ENCODE measurements at places on chromosomes 4 and X.

- DNase-seq: no peak
- H3K27ac ChIP-seq: peak overlapping the region; percentile 82
- H3K36me3 ChIP-seq: no peaks in the 10 kb centered on the region
- H3K4me1 ChIP-seq: peaks cover 88% of the 10 kb centered on the region
- H3K4me3 ChIP-seq: no peak overlapping the region
Observed at GRCh38 chrX:154734061-154734781, 16.7 kb downstream of the GAB3 start.

DNA sequence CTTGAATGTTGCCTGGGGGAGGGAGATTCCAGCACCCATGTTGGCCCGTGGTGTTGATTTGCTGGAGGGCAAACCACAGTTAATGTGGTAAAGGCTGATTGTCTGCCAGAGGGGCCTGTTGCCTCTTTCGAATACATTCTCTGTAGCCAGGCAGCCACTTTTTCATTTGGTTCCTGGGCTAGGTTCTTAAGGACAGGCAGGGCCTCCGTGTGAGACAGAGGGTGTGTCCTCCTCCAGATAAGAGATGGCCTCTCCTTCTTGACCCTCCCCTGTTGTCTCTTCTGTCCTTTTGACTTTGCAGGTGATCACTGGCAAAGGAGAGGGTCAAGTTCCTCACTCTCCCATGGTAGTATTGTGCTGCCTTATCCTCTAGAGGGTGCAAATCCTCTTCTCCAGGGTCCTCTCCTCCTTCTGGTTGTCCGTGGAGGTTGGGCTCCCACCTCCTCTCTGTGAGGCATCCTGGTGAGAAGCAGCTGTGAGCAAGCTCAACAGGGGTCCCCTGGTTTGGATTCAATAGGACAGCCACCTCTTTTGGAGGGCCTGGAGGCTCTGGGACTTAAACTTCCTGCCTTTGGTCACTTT lies 44.9 kb downstream of the ZNF182 start:
- no peak for DNase-seq
- H3K4me1 ChIP-seq: no peaks in the 10 kb centered on the region
- H3K27ac ChIP-seq: no peak overlapping the region
- no peaks in the 10 kb centered on the region for H3K36me3 ChIP-seq

DNA sequence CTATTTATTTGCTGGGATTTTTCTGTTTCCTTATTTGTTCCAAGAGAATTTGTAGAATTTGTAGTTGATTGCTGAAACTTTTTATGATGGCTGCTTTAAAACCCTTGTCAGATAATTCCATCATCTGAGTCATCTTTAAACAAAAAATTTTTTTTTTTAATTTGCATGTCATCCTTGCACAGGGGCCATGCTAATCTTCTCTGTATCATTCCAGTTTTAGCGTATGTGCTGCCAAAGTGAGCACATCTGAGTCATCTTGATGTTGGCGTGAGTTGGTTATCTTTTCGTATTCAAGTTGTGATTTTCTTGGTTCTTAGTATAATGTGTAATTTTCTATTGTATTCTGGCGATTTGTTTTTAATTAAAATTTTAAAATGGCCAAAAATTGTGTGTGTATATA lies 18.7 kb upstream of the ZNF157 start:
- no peaks in the 10 kb centered on the region for H3K4me1 ChIP-seq
- no peak overlapping the region for H3K27ac ChIP-seq
- no peak overlapping the region for H3K4me3 ChIP-seq
- H3K27me3 ChIP-seq: no peaks in the 10 kb centered on the region
- no peaks in the 10 kb centered on the region for H3K36me3 ChIP-seq

GRCh38 chr4:74623041-74623440 lies 171.3 kb downstream of the BTC start:
- H3K4me3 ChIP-seq: no peak overlapping the region
- H3K27ac ChIP-seq: no peak overlapping the region

- H3K4me1 ChIP-seq: no peaks in the 10 kb centered on the region
- DNase-seq: no peak
- no peak overlapping the region for H3K4me3 ChIP-seq
- H3K36me3 ChIP-seq: no peaks in the 10 kb centered on the region
- no peak overlapping the region for H3K27ac ChIP-seq
Observed at GRCh38 chrX:135697601-135698000, 15.8 kb upstream of the CT45A1 start.

DNA sequence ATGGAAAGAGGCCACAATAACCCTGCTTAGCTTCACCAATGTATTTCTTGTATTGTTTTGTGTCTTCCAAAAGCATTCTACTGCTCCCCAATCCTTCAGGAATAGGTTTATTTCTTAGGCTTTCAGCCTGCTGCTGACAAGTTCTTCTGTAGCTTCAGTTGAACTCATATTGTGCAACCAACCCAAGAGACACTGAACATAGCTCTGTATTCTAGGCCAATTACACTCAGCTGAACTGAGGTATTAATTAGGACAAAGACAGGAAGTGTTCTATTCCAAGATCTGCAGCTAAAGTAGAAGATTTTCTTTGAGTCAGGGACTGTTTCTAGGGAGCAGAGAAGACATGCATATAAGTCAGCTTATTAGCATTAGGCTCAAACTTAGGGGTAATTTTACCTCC lies 151.8 kb downstream of the LHFPL1 start:
- no peaks in the 10 kb centered on the region for H3K4me1 ChIP-seq
- H3K4me3 ChIP-seq: no peak overlapping the region
- H3K27me3 ChIP-seq: no peaks in the 10 kb centered on the region
- no peak overlapping the region for H3K27ac ChIP-seq

DNA sequence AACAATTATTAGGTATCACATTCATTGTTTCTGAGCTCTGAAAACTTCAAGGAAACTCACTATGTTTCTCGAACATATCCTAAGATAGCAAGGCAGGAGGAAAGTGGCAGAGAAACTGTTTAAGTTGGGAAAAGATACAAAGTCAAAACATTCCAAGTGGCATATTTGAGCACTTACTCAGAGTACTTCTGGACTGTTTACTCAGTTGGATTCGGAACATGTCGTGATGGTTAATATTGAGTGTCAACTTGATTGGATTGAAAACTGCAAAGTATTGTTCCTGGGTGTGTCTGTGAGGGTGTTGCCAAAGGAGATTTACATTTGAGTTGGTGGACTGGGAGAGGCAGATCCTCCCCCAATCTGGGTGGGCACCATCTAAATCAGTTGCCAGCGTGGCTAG lies 298.3 kb downstream of the IL1RAPL2 start:
- H3K27ac ChIP-seq: no peak overlapping the region
- H3K4me1 ChIP-seq: no peaks in the 10 kb centered on the region
- no peak overlapping the region for H3K4me3 ChIP-seq
- no peaks in the 10 kb centered on the region for H3K36me3 ChIP-seq
- no peak for DNase-seq
- H3K27me3 ChIP-seq: no peaks in the 10 kb centered on the region

DNA sequence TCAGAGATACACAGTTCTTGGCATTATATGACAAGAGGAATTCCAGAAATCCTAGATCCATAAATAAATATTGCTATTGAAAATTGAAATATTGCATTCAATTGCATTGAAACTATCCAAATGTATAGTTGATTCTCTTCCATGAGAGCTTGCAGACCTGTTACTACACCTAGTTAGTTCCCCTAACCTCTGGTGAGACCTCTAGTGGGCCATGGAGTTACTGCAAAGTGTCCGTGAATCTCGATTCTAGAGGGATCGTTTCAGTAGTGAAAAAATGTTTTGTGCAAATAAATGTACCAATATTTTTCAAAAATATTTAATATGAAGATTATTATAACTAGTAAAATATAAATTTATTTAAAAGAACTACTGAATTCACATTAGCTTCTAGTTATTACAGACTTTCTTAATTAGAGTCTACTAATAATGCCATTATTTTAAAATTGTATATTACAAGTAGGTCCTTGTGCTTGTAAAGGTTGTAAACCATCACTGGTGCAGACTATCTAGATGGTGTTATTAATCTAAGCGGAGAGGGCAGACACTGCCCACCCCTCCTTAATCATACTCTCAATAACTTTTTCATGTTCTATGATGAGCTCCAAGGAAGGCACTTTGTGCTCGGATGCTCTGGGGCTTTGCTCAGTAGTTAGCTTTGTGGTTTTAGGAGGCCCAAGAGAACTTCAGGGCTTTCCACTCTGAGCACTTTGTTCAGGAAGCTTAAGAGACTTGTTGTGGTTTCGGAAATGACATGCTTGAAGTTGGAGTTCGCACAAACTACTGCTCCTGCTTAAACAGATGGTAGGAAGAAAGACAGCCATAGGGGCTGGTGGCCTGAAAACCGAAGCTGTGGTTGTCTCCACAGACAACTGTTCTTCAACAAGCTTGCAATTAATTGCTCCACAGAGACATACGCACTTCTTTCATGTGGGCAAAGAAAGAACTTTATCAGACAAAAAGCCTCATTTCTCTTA lies 42.8 kb downstream of the IL21 start:
- H3K27ac ChIP-seq: no peak overlapping the region
- no peaks in the 10 kb centered on the region for H3K27me3 ChIP-seq
- no peak overlapping the region for H3K4me3 ChIP-seq
- no peaks in the 10 kb centered on the region for H3K36me3 ChIP-seq
- H3K4me1 ChIP-seq: no peaks in the 10 kb centered on the region

- no peak overlapping the region for H3K27ac ChIP-seq
- DNase-seq: no peak
- no peaks in the 10 kb centered on the region for H3K36me3 ChIP-seq
Observed at GRCh38 chr4:139986106-139986505, 167.9 kb downstream of the MAML3 start.

GRCh38 chr4:166282081-166282770 lies 409.2 kb downstream of the TLL1 start:
- no peaks in the 10 kb centered on the region for H3K36me3 ChIP-seq
- H3K4me3 ChIP-seq: no peak overlapping the region
- no peaks in the 10 kb centered on the region for H3K4me1 ChIP-seq
- DNase-seq: no peak
- no peaks in the 10 kb centered on the region for H3K27me3 ChIP-seq
- H3K27ac ChIP-seq: no peak overlapping the region

GRCh38 chr4:149409555-149409962 lies 406.1 kb downstream of the IQCM start:
- H3K4me1 ChIP-seq: no peaks in the 10 kb centered on the region
- DNase-seq: no peak
- no peaks in the 10 kb centered on the region for H3K27me3 ChIP-seq
- peak overlapping the region; percentile 53 for H3K27ac ChIP-seq
- H3K36me3 ChIP-seq: no peaks in the 10 kb centered on the region

DNA sequence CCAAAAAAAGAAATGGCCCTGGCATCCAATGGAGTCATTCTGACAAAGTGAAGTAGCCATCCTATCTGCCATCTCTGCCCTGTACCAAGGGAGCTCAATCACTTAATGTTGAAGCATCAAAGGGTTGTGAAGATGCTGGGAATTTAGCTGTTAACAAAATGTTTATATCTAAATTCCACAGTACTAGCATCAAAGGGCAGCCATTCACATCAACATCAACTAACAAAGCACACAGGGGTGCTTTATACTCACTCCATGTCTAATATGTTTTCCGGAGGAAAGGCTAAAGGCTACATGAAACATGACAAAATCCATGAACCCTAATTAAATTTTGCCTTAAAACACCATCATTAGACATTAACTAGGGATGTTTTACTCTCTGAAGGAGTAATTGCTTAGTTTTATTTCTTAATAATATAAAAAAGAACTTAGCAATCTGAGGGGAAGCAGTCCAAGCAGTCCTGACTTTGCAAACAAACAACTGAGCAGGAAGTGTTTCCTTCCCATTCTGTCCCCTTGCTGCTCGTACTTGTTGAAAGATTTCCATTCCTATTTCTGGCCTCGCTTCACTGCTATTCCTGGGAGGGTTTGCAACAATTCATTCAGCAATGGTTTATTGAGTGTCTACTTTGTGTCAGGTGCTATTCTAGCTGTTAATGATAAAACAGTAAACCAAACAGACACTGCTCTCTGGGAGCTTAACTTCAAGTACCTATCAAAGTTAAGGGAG lies 208.6 kb upstream of the SLC7A11 start:
- no peaks in the 10 kb centered on the region for H3K4me1 ChIP-seq
- H3K27me3 ChIP-seq: no peaks in the 10 kb centered on the region
- H3K27ac ChIP-seq: no peak overlapping the region

- no peak overlapping the region for H3K4me3 ChIP-seq
- H3K27ac ChIP-seq: no peak overlapping the region
- DNase-seq: no peak
- no peaks in the 10 kb centered on the region for H3K36me3 ChIP-seq
- H3K4me1 ChIP-seq: no peaks in the 10 kb centered on the region
Observed at GRCh38 chr4:83552924-83553323, 17.0 kb downstream of the GPAT3 start.
